ENCODE measurements at places on chromosomes 11 and 22.

GRCh38 chr11:130666781-130667251, 218.4 kb downstream of the ADAMTS15 start:
- peak; percentile 60 for DNase-seq

GRCh38 chr11:8624698-8625097, 30.7 kb upstream of the STK33 start:
- no peak for DNase-seq

GRCh38 chr11:2997406-2997805, 5.3 kb upstream of the NAP1L4 start:
- no peak for DNase-seq

GRCh38 chr11:29336727-29337575, 679.9 kb downstream of the KCNA4 start:
- DNase-seq, result no peak

DNA sequence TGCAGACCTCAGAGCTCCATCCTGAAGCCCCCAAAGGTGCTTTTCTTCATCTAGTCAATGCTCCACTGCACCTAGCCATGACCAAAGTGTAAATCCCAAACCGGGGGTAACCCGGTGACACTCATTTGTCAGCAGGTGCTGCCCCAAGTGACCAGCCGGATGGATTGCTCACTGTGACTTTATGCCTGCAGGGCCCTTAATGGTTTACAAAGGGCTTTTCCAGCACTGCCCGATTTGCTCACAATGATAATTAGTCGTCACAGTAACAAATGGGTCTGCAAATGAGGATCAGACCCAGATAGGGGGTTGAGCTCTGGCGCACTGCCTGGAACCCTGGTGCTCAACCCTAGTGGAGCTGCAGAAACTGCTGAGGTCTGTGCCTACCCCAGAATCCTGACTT, 45.7 kb upstream of the CD5 start:
- no peak for DNase-seq

- DNase-seq, result peak; percentile 70
Observed at GRCh38 chr11:65279741-65280440, 18.1 kb downstream of the POLA2 start.

DNA sequence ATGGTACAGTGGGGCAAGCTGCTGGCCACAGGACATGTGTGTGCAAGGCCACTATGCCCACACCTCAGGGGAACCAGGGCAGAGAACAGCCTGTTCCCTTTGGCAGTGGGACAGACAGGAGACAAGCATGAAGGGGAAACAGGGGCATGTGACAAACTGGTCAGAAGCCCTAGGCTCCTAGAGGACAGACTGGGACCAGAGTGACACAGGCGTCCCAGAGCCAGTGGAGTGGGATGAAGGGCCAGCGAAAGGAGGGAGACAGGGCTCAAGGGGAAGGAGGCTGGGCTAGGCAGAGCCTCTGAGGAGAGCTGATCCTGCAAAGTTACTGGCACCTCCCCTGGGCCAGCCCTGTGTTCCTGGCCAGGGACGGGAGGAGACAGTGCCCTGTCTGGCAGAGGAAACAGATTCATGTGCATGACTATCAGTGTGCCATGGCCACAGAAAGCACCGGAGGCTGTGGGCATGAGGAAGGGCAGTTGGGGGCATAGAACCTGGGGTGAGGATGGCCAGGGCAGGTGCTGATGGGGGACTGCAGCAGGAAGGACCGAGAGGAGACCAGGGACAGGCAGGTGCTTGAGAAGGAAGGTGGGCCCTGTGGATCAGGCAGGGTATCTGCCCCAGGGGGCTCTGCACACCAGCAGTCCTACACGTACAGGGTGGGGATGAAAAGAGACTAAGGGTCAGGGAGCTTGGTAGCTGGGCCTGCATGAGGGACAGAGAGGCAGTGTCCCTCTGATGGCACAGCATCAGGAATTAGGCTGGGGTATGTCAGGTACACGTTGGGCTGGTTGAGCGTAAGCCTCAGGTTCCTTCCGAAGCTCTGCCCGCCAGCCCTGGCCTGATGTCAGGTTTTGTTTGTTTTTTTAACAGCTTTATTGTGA, 9.8 kb downstream of the DERL3 start:
- DNase-seq, result no peak

GRCh38 chr11:17765356-17766072, 30.9 kb downstream of the KCNC1 start:
- no peak for DNase-seq

DNA sequence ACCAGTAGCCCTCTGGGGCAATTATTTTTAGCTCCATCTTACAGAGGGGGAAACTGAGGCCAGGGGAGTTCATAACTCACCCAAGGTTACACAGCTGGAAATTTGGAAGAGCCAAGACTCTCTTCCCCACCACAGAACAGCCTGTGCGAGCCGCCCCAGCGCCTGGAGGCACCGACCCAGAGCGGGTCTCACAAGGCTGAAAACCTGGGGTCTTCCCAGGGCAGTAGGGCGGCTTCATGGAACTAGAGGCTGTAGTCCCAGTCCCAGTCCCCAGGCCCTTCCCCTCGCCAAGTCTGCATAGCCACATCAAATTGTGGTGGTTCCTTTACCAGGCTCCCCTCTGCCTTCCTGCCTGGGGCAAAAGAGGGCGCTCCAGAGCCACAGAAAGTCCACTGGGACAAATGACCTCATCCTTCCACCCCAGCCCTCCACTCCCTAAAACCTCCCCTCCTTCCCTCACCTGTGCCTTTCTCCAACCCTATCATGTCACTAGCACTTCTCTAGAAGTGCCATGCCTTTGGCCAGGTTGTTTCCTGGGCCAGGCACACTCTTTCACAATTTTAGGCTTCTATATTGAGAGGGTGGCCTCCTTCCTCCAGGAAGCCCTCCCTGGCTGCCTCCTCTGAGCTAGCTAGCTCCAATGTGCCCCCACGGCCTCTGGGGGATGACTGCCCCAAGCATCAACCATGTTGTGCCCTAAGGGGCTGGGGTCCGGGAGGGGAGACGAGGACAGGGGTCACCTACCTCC, 15.2 kb upstream of the CDC42EP1 start:
- DNase-seq, result peak; percentile 53

- peak; percentile 67 for DNase-seq
Observed at GRCh38 chr11:102831489-102832440, 11.6 kb downstream of the MMP3 start.

GRCh38 chr22:38082986-38083710, 836 bp downstream of the SLC16A8 start:
- no peak for DNase-seq

GRCh38 chr11:19313140-19313539, 72.4 kb upstream of the E2F8 start:
- DNase-seq, result no peak

- DNase-seq, result no peak
Observed at GRCh38 chr22:19750507-19751490, 9.8 kb upstream of the TBX1 start.

- DNase-seq, result peak; percentile 55
Observed at GRCh38 chr22:38314933-38315822, 2.1 kb downstream of the CSNK1E start.

DNA sequence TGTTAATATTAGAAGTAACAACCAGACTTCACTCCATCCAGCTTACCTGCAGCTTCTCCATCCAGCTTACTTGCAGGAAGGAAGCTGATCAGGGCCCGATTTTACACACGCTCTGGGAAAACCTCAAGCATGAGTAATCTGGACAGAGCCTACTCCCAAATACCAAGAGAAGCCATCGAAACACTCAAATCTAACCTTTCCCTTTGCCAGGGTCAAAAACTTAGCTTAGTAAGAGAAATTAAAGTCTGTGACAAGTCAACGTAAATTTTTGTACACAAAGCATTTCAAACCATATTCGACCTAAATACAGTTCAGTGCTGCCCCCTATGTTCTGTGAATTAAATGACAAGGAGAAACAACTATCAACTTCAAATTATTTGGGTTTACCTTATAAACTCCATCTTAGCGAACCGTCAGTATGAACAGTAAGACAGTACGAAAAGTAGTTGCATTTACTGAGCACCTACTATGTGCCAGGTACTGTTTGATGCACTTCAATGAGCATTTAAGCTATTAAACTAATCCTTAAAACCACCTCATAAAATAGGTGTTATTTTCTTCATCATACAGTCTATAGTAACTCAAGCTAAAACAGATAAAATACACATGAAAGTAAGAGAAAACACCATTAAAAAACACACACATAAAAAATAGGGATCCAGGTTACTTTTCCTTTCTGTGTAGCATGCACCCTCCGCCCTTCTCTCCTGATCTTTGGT, 36.9 kb downstream of the ARFGAP3 start:
- peak; percentile 74 for DNase-seq

DNA sequence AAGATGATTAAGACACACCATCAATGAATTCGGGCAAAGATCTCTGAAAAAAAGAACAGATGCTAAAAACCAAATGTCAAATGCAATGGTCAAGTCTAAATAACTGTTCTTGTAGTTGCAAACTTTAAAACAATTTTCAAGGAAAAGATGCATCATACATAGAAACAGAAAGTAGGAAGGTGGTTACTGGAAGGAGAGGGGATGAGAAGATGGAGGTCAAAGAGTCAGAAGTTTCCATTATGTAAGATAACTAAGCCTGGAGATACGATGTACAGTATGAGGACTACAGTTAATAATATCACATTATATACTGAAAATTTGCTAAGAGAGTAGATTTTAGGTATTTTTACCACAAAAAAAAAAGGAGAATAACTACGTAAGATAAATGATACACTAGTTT, 27.1 kb downstream of the CWF19L2 start:
- no peak for DNase-seq

- no peak for DNase-seq
Observed at GRCh38 chr22:17118342-17118741, 2.8 kb downstream of the TMEM121B start.

DNA sequence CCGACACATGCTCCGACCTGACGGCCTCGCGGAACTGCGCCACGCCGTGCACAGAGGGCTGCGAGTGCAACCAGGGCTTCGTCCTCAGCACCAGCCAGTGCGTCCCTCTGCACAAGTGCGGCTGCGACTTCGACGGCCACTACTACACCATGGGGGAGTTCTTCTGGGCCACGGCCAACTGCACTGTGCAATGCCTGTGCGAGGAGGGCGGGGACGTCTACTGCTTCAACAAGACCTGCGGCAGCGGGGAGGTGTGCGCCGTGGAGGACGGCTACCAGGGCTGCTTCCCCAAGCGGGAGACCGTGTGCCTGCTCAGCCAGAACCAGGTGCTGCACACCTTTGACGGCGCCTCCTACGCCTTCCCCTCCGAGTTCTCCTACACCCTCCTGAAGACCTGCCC, 26.8 kb downstream of the TECTA start:
- no peak for DNase-seq

DNA sequence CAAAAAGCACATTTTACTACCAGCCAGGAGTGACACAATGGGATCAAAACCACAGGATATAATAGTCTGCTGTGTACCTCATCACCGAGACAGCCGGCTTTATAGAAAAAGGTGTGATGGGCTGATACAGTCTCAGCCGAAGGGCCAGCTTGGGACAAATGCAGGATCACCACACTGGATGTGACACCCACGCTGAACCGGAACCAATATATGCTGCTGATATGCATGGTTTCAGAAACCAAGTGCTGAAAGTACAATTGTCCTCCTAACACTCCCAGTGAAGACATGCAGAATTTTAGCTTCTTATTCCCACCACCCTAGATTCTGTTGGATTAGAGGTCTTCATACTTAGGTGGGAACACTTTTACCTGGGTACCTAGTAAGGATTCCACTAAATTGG, 97.0 kb upstream of the LDLRAD3 start:
- no peak for DNase-seq

- no peak for DNase-seq
Observed at GRCh38 chr11:65378208-65378927, 4.1 kb downstream of the SLC25A45 start.

GRCh38 chr11:58905011-58905720, 34.1 kb upstream of the GLYATL1 start:
- peak; percentile 77 for DNase-seq

GRCh38 chr11:94822080-94822479, 53.9 kb downstream of the AMOTL1 start:
- DNase-seq, result no peak

DNA sequence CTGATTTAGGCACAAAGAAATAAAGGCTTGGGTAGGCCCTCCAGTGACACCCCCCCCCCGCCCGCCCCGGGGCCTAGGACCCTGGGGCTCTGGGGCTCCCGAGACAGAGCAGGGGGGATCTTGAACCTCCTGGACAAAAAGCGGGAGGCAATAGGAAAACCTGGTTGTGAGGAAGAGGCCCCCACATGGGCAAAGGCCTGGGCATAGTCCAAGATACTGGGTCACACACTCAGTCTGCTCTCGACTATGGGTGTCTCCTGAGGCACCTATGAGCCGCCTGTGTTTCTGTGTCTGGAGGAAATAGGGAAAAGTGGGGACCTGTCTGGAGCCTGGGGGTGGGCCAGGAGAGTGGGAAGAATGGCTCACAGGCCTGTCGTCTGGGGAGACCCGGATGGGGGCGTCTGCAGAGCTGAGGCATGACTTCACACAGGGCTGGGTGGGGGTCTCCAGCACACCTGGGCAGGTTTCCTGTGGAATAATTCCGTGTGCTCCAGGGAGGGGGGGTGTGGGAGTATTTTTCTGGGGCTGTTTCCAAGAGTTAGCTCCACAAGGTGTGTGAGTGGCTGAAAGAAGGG, 2.4 kb upstream of the MN1 start:
- DNase-seq, result no peak

DNA sequence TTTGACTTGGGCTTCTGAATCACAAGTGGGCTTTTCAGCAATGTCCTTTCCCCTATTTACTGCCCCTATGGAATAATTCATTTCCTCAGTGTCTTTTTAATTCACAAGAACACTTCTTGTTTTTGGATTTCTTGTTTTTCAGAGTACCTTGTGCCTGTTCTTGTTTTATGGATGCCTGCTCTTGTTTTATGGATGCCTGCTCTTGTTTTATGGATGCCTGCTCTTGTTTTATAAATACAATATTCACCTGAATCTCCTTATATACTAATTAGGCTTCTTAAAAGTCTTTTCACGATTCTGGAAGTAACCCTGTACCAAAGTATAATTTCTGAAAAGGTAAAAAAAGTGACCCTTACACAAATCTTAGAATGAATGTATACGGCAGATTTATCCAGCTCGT, 32.8 kb downstream of the CACNA1I start:
- DNase-seq, result no peak

- no peak for DNase-seq
Observed at GRCh38 chr11:76173663-76174062, 32.6 kb downstream of the WNT11 start.

GRCh38 chr11:66850588-66851238, 6.2 kb upstream of the LRFN4 start:
- DNase-seq, result no peak

DNA sequence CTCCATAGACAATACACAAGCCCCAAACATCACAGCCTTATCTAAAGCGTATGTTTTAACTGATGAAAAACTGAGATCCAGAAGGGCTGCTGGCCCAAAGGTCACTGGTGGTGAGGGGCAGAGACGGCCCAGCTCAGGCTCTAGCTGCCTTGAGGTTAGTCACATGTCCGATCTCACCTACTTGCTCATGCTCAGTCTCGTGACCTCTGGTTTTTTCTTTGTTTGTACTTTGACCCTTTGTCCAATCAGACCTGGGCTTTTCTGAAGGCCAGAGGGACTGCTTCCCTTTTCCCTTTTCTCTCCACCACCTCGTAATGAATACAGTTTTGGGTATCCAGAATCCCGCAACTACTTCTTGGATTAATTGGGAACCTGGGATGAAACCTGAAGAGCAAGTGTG, 28.6 kb downstream of the MMP20 start:
- DNase-seq, result no peak

- DNase-seq, result no peak
Observed at GRCh38 chr11:90593099-90593498, 370.2 kb upstream of the CHORDC1 start.

- DNase-seq, result peak; percentile 34
Observed at GRCh38 chr11:102168481-102168880, 58.2 kb downstream of the YAP1 start.
